Activated B cell treated with CpG ODN at 0.5 μM for 24 hours (primary cell): ENCODE measurements at places on chromosomes 11 and 22.

GRCh38 chr22:24501301-24502005, 6.3 kb downstream of the UPB1 start:
- no peak for DNase-seq

GRCh38 chr11:44601471-44602370, 36.3 kb downstream of the CD82 start:
- DNase-seq: peak; percentile 73

DNA sequence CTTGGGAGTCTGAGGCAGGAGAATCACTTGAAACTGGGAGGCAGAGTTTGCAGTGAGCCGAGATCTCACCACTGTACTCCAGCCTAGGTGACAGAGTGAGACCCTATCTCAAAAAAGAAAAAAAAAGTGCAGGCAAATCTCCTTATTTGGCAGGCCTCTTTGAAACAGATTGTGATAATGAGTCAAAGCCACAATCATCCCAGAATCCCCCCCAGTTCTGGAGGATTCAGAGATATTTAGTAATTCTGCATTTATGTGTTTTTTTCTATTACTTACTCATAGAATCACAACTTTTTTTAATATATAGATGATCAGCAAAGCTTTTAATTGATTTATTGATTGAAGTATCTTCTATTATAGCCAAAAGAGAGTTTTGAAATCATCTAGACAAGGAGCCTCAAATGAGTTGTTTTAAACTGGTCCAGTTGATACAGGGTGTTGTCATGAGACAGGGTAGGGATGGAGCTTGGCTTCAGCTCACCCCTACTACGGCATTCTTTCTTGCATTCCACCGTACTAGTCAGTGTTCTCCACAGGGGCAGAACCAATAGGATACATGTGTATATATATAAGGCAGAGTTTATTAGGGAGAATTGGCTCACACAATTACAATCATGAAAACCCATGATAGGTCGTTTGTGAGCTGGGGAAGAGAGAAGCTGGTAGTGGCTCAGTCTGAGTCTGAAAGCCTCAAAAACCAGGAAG, 39.3 kb upstream of the SORL1 start:
- no peak for DNase-seq

DNA sequence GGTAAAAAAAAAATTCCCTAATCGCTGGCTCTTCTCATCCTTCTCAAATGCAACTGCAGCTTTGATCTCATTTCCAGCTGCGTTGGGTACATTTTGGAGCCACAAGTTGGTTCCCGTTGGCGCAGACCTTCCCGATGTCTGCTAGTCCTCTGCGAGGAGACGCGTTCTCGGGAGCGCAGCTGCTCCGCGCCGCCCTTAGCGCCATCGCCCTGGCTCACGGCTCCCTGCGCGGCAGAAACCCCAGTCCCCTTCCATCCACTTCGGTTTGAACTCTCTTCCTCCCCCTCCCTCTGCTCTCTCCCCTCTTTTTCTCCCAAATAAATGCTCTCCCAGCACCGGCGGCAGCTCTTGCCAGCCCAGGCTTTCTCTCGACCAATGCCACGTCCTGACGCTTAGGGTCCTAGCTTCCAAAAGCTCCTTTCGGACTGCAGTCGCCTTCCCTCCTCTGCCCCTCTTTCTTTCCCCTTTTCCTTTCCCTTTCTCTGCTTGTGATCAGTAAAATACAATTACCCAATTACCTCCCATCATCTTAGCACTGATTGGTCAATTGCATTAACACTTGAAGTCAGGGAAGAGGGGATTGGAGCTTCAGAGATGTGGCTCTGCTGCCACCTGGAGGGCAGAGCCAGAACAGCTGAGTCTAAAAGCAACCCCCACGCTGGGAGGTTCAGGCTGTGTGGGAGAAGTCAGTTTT, 1165.7 kb downstream of the LRRC4C start:
- DNase-seq: no peak

GRCh38 chr22:26677217-26677616, 19.8 kb downstream of the MIAT start:
- no peak for DNase-seq

GRCh38 chr11:118633979-118634378, 26.6 kb downstream of the PHLDB1 start:
- DNase-seq: no peak

GRCh38 chr11:1667906-1668305, 29.1 kb upstream of the KRTAP5-6 start:
- DNase-seq: no peak

GRCh38 chr11:57979532-57980079, 44.1 kb upstream of the OR9Q1 start:
- no peak for DNase-seq

DNA sequence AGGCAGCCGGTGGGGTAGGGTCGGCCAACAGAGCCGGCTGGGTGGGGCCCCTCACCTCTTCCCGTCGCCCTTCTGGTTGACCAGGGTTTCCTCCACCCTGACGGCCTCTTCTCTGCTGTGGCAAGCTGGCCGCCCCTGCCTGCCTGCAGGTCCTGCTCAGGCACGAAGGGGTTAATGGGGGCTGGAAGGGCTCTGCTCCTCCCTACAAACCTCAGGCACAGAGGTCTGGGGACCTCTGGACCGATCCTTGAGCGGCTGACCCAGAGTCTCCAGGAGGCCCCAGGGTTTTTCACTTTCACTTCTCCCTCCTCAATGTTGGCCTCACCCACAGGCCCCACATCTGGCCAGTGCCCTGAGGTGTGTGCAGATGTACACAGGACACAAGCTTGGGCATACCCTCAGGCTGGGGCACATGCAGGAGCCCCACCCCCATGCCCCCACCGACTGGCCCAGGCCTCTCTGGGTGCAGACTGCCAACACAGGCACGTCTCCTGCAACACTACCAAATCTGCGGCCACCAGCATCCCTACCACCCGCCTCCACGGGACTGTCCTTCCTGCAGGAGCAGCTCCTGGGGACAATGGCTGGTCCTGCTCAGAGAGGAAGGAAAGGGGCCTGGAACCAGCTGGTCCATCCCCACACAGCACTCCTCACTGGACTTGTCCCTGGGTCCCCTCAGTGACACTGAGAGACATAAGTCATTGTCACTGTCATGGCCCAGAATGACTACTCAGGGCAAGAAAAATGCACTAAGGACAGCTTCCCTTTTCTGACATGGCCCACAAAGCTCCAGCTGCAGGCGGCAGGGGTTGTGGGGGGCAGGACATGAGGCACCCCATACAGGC, 3.2 kb upstream of the TBX1 start:
- no peak for DNase-seq

- DNase-seq: peak; percentile 67
These were observed 3.3 kb upstream of the GRK2 start for GRCh38 chr11:67262731-67263675.

DNA sequence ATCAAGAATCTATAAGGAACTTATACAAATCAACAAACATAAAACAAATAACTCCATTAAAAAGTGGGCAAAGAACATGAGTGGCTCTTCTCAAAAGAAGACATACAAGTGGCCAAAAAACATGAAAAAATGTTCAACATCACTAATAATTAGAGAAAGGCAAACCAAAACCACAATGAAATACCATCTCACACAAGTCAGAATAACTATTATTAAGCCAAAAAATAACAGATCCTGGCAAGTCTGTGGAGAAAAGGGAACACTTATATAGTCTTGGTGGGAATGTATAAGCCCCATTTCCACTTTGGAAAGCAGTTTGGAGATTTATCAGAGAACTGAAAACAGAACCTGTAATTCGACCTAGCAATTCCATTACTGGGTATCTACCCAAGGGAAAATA, 921.0 kb downstream of the KCNA4 start:
- DNase-seq: no peak

GRCh38 chr11:74638869-74639268, 46.5 kb downstream of the POLD3 start:
- DNase-seq: no peak

- DNase-seq: no peak
These were observed 354.7 kb downstream of the LARGE1 start for GRCh38 chr22:33565580-33565995.

GRCh38 chr11:74434528-74434927, 32.8 kb downstream of the KCNE3 start:
- DNase-seq: no peak

- DNase-seq: no peak
These were observed 13.1 kb upstream of the TCF20 start for GRCh38 chr22:42283278-42284201.

DNA sequence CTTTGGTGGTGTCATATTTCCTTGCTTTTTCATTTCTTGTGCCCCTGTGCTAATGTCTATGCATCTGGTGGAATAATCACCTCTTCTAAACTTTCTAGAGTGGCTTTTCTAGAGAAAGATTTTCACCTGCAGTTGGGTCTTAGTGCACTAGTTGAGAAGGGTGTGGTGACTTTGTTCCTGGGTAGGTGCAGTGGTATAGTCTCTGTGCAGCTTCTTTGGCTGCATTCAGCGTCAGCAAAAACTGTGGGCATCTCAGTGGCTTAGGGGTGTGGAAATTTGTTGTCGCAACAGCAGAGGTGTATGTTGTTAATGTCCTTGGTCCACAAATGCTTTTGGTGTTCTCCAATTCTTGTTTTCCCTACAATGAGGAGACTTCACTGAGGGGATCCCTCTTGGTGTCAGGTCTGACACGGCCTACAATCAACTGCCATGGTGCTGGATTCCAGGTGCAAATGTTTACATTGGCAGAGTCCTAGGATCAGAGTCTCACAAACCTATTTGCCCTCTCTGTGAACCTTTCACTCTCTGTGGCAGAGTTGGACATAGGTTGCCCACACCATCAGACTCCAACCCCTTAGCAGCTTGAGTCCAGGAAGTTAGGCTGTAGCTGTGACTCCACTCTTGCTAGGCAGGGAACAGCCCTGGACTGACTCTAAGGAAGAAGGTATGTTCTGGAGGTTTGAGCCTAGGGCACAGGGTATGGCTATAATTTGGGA, 48.8 kb downstream of the GDPD4 start:
- DNase-seq: no peak

GRCh38 chr22:29459773-29460172, 20.2 kb upstream of the NEFH start:
- DNase-seq: no peak

GRCh38 chr11:76629853-76630599, 40.5 kb downstream of the LRRC32 start:
- DNase-seq: peak; percentile 54
